GM12891 (cell line): ENCODE measurements at places on chromosomes 7 and 10.
A peak's percentile ranks its signal among the peaks of the same experiment; 100 is the strongest.

GRCh38 chr10:74821501-74821900, 4.9 kb upstream of the KAT6B start:
- no peak for DNase-seq

DNA sequence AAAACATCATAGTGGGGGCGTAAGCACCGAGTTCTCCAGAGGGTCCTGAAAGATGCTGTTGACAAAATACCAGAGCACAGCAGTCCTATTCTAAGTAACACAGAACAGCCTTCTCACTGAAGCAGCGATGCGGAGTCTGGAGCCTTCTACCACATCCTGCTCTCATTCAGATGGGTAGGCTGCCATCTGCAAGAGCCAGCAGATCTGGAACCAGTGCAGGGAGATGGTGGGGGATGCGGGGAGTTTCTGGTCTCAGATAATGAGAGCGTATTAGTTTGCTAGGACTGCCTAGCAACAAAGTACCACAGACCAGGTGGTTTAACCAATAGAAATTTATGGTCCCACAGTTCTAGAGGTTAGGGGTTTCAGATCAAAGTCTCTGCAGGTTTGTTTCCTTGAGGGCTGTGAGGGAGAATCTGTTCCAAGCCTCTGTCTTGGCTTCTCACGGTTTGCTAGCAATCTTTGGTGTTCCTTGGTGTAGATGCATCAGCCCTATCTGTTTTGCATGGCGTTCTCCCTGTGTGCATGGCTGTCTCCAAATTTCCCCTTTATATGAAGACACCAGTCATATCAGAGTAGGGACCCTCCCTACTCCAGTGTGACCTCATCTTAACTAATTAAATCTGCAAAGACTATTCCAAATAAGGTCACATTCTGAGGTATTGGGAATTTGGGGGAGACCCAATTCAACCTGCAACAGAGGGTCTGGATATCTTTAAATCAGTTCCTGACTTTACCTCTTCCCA, 52.0 kb upstream of the STEAP1B start:
- DNase-seq: peak; percentile 41

GRCh38 chr10:73875139-73875475, 752 bp upstream of the CAMK2G start:
- DNase-seq: no peak

GRCh38 chr7:87356448-87356847, 11.0 kb downstream of the CROT start:
- DNase-seq: no peak

GRCh38 chr10:80152820-80153219, 20.3 kb downstream of the PLAC9 start:
- no peak for DNase-seq

- no peak for DNase-seq
Measured at GRCh38 chr10:53702489-53702888, 929.9 kb upstream of the MBL2 start.

DNA sequence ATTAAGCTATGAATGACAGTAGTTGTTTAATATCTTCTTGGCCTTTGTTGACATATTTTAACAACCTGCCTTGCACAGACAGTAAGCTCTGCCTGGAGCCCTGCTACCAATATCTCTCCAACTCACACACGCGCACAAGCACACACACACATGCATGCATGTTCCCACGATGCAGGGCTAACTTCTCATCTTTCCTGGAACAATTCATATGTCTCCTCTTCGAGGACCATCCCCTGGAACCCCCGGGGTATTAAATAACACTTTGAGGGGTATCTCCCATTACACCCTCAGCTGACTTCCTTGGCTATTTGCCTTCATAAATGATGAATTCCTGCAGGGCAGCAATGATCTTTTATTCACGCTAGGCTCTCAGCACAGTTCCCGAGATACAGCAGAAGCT, 258.0 kb downstream of the TRIL start:
- DNase-seq: no peak

GRCh38 chr10:101273330-101273729, 44.1 kb upstream of the LBX1 start:
- no peak for DNase-seq

GRCh38 chr7:105215821-105216220, 172.9 kb downstream of the SRPK2 start:
- DNase-seq: no peak

DNA sequence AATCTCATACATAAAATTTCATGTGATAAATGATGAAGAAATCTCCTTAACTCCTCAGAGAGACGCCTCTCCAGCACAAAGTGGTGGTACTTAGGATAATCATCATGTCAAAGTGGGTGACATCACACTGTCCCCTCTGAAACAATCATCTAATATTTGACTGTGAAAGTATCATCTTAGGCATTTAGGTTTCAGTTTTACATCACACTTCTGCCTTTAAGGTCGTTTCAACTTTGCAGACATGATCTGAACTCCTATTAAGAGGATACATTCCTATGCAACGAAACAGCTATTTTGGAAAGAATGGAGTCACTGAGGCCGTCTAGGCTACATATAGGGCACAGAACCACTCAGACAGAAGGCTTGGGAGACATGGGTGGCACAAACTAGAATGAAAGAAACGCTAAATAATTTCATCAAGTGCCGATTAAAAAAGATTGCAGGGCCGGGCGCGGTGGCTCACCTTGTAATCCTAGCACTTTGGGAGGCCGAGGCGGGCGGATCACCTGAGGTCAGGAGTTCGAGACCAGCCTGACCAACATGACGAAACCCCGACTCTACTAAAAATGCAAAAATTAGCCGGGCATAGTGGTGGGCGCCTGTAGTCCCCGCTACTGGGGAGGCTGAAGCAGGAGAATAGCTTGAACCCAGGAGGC, 2.0 kb downstream of the VOPP1 start:
- DNase-seq: no peak

DNA sequence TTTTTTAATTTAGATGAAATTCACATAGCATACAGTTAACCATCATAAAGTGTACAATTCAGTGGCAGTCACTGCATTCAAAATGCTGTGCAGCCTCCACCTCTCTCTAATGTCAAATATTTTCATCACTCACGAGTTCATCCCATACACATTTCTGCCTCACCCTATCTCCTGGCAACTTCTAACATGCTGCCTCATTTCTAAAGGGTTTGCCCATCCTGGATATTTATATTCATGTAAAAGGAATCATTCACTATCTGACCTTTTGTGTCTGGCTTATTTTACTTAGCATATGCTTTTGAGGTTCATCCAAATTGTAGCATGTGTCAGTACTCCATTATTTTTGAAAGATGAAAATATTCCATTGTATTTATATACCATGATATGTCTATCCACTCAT, 286.9 kb upstream of the VSTM2A start:
- DNase-seq: no peak

DNA sequence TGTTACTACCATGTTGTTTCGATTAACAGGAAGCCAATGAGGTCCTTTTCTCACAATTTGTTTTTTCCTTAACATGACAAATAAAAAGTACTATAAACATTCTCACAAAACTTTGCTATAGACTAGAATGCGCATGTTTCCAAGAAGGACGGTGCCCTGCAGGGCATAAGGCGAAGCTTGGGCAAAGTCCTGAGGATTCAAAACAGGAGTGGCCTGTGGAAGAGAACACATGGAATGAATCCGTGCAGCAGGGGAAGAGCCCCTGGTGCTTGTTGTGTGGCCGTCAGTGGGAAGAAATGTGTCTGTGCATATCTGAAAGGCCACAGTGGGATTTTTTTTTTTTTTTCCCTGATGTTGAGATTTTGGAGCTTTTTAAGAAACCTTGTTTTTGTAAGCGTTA, 67.6 kb downstream of the ITGA8 start:
- DNase-seq: no peak

DNA sequence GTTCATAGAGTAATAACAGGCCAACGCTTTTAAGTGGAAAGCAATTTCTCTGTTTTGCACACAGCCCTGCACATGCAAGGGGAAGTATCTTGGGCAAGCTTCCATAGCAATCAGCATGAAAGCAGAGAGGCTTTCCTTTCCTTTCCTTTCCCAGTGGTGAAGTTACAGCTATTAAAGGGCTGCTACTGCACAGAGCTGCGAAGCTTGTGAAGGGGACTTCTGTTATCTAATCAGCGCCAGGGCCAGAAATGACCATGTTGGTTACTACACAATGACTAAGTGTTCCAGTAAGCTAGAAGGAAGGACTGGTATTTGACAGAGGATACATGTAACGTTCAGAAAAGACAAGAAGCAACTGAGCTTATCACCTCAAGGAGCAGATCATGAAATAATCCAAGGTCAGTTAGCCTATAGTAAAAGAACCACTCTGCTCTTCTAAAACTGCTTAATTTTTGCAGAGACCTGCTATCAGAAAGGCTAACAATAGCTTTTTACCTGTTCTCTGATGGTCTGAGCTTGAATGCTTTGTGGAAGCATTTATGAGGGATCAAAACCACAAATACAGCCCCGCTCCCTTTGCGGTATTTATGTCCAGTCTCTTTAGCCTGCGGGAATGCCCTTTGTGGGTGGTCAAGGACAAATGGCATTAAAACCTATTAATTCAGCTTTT, 45.9 kb downstream of the SGMS1 start:
- DNase-seq: no peak

DNA sequence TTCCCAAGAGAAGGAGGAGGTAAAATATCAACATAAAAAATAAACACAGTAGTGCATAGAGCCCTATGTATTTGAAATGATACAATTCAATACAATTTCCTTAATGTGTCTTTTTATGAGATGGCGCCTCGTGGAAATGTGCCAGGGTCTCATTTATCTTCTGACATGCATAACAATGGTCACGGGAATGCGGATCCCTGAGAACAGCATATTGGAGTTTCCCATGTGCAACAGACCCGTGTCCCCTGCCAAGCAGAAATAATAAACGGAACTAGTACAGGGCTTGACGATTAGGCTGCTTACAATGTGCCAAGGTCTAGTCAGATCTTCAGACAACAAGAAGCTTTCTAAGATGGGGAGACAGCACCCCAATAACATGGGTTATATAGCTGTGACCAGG, 217.9 kb downstream of the ARHGAP21 start:
- DNase-seq: no peak

DNA sequence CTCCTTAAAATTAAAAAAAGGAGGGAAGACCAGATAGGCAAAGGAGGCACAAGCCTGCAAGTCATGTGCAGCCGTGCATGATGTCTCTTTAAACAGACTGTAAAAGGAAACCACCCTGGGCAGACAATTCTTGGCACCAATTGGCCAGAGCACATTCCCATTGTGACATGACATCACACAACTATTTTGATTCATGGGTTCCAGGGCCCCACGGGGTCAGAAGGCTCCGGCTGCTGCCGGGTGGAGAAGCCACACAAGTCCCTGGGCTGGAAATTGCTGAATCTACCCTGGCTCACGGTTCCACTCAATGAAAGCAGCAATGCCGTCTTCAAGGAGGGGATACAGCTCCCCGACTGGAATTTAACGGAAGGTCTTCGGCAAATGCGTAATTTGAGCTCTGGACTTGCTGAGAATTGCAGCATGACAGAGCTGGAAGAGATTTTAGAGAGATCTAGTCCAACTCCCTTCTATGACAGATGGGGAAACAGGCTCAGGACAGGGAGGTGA, 140.5 kb downstream of the PRKAG2 start:
- DNase-seq: no peak

- no peak for DNase-seq
Measured at GRCh38 chr7:26399736-26400135, 108.1 kb downstream of the SNX10 start.

GRCh38 chr10:132572545-132572937, 35.0 kb downstream of the INPP5A start:
- DNase-seq: no peak

DNA sequence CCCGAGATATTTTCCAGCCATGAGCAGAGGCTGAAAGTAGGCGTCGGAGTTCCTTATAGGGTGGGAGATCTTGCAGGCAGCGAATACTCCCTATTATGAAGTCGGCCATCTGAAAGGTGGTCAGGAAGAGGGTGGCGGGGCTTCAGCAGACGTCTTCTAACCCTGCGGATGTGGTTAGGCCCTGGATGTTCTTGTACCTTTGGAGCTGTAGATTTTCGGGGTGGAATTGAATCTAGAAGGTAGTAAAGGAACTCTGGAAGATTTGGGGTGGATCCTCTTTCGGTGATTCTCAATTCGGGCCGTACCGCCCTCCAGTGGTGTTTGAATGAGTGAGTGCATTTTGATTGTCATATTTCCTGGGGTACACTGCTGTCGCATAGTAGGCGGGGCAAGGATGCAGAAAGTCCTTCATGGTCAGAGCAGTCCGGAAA, 635 bp downstream of the NUP205 start:
- peak; percentile 52 for DNase-seq

GRCh38 chr10:6564367-6564766, 15.7 kb downstream of the PRKCQ start:
- no peak for DNase-seq

GRCh38 chr10:116268976-116269375, 4.0 kb downstream of the GFRA1 start:
- DNase-seq: no peak

- DNase-seq: no peak
Measured at GRCh38 chr7:145036604-145037405, 201.0 kb upstream of the TPK1 start.

DNA sequence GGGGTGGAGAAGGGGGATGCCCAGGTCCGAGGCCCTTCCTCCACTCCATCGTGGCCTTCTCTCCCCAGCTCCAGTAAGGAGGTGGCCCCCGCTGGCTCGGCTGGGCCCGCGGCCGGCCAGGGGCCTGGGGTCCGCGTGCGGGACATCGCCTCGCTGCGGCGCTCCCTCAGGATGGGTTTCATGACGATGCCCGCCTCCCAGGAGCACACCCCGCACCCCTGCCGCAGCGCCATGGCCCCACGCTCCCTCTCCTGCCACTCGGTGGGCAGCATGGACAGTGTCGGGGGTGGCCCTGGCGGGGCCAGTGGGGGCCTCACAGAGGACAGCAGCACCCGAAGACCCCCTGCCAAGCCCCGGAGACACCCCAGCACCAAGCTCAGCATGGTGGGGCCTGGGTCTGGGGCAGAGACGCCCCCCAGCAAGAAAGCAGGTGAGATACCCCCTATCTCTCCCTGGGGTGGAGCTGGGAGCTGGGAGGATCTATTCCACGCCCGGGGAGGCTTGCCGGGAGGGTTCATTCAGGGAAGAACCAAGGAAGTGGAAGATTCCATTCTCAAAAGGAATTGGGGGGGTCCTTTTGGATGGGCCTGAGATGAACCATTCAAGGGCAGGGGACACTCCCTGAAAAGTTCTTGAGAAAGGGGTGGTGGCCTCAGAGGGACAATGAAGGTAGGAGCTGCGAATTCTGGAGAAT, 3.2 kb downstream of the NYAP1 start:
- DNase-seq: no peak

GRCh38 chr7:130946114-130946513, 212.1 kb upstream of the KLF14 start:
- no peak for DNase-seq

DNA sequence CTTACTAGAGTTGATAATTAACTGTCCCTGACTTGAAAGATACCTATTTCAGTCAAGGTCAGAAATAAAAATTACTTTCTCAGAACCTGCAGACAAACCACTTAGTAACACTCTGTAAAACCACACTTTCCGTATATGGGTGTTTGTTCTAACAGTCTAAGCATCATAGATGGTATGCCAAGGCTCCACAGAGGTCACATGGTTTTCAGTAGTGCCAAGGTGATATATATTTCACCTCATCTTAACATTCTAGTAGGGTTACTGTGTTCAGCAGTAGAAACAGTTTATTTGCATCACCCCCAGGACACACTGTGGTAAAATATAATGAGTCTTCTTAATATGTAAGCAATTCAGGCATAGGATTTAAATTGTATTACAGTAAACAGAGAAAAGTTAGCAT, 61.5 kb downstream of the KCND2 start:
- DNase-seq: no peak

- no peak for DNase-seq
Measured at GRCh38 chr7:129649128-129649690, 37.7 kb downstream of the NRF1 start.
